ENCODE measurements at places on chromosomes 1 and 21.

DNA sequence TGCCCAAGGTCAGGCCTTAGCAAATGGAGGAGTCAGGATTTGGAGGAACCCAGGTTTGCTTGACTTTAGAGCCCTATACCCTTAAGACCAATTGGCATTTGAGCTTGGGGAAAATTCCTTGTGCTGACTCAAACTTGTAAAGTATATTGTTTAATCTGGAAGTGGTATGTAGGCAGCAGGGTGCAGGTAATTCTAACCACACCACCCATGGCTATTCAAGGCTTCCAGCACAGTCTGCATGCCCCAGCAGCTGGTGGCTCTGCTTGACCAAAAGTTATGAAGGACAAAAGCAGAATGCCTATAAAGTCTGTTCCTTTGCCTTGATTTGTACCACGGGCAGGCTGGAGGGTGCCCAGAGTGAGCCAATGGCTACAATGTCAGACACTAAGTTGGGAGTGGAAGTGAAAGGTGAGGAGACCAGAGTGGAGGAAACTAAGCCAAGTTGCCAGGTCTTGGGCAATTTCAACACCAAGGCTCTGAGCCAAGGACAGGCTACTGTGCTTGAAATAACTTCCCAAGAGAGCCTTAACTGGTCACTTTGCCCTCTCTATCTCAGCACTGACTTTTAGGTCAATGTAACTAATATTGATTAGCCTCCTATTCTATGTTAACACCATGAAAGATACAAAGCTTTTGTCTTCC is 4.7 kb upstream of the G0S2 start:
- no peak for DNase-seq

GRCh38 chr1:32399843-32400242 is 5.6 kb upstream of the BSDC1 start:
- DNase-seq = no peak

GRCh38 chr1:173447224-173447623 is 29.9 kb upstream of the PRDX6 start:
- no peak for DNase-seq

GRCh38 chr1:38858833-38859560 is 575 bp downstream of the RRAGC start:
- peak; percentile 70 for DNase-seq

- no peak for DNase-seq
These were observed 32.4 kb upstream of the MGST3 start for GRCh38 chr1:165598676-165599059.

DNA sequence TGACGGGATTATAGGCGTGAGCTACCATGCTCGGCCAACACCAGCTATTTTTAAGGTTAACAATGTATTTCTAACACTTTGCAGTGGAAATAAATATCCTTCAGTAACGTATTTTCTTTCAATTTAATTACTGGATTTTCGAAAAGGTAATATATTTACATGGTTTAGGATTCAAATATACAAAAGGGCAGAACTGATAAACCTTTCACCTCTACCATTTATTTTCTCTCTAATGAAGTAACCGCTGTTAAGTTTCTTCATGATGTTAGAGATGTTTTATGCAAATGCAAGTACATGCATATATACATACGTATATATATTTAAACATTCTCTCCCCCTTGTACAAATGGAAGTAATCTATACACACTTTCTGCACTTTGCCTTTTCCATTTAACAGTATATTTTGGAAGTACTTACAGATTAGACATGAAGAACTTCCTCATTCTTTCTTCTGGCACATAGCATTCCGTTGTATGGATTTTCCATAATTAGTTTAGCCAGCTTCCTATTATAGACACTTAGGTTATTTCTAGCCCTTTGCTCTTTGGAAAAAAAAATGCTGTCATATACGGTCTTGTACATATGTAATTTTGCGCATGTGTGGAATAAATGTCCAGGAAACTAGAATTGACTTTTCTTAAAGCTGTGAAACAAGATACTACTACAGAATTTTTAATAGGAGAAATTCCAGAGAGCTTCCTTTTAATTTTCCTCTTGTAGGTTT is 14.9 kb upstream of the HJV start:
- DNase-seq = no peak

GRCh38 chr1:67889466-67889865 is 56.2 kb upstream of the GNG12 start:
- DNase-seq = no peak

- DNase-seq = no peak
These were observed 3.8 kb downstream of the MASP2 start for GRCh38 chr1:11042995-11043874.

DNA sequence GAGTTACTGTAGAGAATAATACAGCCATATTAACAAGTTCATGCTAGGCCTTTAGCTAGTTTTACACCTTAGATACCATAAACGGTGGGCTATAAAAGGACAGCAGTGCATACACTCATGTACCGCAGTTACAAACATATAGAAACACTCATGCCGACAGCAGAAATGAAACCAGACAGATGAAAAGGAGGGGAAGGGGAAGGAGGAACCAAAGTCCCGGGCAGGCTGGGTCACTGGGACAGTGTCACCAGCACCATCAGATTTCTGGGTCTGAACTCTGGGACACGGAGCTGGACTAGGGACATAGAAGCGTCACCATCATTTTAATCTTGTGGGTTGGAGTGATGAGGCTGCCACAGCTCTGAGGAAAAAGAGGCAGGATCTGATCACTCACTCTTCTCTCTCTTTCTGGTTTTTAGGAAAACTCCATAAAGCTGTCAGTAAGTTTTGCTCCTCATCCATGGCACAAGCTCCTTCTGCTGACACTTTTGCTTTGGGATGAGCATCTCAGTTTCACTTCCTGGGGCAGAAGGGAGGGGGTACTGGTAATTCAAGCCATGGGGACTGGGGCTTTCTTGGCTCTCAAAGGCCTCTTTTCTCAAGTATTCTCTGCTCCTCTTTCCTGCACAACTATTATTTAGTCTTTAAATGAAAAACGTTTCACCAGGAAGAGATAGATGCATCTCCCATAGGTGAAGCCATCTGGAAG is 7.8 kb upstream of the ZNF691 start:
- DNase-seq = no peak

DNA sequence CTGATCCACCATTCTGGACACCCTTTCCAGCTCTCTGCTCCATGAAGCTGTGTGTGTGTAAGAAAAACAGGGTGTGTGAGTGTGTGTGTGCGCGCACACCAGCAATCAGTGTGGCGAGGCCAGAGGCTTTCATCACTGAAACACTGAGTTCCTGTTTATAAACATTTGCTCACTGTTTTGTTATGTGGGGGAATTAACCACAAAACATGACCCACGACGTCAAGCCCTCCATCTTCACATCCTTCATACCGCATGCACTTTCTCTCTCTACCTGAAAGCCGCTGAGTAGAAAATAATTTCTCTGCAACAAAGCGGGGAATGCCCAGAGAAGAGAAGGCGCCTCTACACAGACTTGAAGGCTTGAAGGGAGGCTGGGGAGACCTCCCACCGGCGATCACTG is 148.9 kb upstream of the IRF2BP2 start:
- no peak for DNase-seq

GRCh38 chr21:16578912-16579311 is 849.1 kb downstream of the USP25 start:
- no peak for DNase-seq

DNA sequence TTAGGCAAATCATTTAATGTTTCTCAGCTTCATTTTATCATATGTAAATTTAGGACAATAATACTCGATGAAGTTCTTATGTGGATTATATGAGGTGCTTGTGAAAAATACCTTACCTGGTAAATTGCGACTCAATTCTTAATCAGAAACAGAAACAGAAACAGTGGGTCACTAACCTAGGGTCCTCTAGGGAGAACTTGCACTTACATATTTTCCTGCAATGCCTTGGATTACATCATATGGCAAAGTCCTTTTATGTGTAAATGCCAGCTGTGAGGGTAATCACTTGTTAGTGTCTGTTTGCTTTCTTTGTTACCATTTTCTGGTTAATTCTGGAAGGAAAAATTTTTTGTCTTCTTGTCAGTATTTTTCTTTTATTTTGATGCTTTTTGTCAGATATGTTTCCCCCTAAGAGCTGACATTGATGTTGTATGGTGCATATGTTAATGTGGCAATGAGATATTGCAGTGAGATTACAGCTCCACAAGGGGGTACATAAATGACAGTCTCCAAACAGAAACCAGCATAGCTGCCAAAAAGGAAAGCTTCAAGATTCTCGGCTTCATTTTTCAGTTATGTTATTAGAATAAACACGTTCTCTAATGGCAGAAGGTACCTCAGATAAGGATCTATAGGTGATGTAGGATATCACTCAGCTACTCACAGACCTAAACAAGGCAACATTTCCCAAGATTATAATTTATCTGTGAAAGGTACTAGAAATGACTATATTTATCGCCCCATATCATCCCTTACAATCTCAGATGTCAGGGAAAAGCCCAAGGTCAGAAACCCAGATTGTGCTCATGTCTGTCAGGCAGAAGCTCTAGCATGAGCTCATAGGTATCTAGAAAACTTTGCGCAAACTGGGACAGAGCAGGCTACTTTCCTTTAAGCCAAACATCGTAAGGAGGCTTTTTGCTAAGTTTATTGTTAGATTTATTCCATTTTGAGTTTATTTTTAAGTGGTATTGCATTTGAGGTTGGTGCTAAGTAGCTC is 119.9 kb downstream of the FASLG start:
- DNase-seq = no peak

DNA sequence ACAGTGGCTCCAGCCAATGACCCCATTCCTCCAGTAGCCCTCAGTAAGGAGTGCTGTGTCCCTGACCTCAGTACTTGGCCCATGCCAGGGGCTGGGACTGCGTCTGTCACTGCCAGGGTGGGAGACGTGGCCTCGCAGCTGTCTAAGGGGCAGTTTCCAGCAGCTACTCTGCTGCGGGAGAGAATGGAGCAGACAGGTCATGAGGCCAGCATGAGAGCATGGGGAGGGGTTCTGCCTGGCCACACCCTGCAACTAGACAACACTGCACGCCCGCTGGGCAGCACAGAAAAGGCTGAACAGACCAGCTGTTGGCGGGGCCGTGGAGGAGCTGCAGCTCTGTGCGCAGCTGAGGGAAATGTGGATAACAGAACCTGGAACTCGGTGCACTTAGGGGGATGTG is 91.6 kb upstream of the COL6A1 start:
- peak; percentile 54 for DNase-seq

DNA sequence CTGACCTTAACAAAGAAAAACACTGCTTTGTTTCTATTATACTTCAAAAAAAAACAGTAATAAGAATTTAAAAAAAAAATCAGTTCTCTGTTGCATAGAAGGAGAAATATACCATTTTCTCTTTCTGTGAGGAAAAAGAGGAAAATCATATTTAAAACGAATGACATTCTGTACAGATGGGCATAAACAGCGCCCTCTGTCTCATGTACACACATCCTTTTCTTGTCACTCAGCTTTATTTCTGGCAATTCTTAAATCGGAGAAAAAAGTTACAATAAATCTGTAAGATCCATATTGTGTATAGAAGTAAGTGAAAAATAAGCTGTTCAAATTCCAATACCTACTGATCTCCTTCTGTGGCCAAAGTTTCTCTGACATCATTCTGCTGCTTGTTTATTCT is 245.4 kb downstream of the SMYD3 start:
- no peak for DNase-seq

- DNase-seq = no peak
These were observed 1.2 kb upstream of the RWDD3 start for GRCh38 chr1:95232646-95233318.

DNA sequence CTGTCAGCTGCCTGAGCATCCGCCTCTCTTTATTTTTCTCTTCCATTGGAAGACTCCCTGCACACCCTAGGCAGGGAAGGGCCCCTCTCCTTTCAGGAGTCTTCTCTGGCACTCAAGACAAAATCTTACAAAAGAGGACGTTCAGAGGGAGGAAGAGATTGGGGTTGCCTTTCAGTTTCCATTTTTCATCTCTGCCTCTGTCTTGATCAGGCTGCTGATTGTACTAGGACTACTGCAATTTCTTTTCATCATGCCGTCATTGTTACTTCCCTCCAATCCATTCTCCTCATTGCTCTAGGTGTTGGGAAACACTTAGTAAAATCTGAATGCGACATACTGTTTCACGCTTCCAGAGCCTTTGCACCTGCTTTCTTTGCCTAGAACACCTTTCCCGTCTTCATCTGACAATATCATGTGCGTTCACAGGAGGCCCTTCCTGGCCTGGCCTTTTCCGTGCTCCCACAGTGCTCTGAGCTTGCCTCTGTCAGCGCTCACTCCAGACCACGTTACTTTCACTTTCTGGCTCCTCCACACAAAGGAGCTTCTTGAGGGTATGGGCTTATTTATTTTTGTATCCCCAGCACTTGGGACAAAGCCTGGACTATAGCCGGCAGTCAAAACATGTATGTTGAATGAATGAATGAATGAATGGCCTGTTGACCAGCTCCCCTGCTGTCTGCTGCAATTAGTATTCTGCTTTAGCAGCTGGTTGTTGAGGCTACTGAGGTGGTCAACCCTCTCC is 10.9 kb downstream of the LRRC71 start:
- DNase-seq = no peak

Measured in left ventricle myocardium superior (tissue), 1 donor.